NT2/D1 (cell line): ENCODE measurements at places on chromosomes 3 and 15.

- no peak for DNase-seq
Observed at GRCh38 chr15:63834500-63835210, 907 bp upstream of the HERC1 start.

DNA sequence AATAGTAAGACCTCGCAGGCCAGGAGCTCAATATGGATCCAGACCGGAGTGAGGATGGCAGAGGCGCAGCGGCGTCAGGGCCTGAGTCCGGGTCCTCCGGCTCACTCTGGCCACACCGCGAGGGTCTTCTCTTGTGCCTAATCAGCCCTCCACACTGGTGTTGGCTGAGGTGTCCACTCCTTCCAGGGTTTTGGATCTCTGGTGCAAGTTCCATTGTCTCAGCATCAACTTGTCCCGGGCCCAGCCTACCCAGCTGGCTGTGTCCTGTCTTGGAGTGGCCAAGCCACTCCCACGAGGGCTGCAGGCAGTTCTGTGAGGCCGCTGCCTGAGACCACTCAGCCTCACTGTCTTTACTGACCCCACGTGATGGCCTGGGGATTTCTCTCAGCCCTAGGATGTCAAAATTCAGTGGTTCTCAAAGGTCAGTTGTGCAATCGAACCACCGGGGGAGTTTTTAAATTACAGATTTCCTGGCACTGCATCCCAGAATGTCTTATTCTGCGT, 12.6 kb upstream of the GOLGA6L7 start:
- DNase-seq = no peak

DNA sequence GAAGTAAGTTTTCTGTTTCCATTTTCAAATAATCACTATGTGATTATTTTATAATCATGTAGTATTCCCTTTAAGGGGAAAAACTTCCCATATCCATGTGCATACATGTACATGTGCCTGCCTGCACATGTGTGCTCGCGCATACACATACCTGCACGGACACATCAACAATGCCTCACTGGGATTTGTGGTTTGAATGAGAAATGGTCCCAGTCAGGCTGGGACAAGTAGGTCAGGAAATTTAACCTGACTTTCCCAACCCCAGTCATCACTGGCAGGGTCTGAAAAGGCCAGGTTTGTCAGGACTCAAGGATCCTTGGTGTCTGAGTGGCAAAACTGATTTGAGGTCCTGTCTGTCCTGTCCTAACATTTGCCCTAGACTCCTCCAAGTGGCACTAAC, 109.3 kb upstream of the MRPS22 start:
- no peak for DNase-seq

- DNase-seq = no peak
Observed at GRCh38 chr3:57840473-57840872, 84.4 kb downstream of the SLMAP start.

DNA sequence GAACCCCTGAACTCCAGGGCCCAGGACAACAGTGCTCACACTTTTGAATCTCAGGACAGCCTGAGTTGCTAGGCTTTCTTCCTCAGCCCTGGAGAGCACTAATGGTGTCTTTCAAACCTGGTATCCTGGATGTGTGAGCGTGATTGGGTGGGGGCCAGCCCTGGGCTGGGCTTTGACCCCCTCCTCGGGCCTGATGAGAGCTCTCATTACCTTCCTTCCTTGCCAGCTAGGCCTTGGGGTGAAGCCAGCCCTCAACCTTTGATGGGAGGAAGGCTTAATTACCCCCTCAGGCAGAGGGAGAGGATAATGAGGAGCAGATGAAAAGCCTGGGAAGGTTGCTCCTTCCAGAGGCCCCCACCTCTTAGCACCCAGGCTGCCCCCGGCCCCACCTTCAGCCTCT, 31.1 kb upstream of the INSYN1 start:
- no peak for DNase-seq

GRCh38 chr3:13150624-13151023, 77.4 kb upstream of the IQSEC1 start:
- no peak for DNase-seq

DNA sequence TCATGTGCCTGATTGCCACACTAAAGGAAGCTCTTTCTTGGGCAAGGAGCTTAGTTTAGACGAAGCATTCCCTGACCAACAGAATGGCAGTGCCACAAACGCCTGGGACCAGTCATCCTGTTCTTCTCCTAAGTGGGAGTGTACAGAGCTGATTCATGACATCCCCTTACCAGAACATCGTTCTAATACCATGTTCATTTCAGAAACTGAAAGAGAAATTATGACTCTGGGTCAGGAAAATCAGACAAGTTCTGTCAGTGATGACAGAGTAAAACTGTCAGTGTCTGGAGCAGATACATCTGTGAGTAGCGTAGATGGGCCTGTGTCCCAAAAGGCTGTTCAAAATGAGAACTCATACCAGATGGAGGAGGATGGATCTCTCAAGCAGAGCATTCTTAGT, 18.4 kb downstream of the SENP5 start:
- no peak for DNase-seq

DNA sequence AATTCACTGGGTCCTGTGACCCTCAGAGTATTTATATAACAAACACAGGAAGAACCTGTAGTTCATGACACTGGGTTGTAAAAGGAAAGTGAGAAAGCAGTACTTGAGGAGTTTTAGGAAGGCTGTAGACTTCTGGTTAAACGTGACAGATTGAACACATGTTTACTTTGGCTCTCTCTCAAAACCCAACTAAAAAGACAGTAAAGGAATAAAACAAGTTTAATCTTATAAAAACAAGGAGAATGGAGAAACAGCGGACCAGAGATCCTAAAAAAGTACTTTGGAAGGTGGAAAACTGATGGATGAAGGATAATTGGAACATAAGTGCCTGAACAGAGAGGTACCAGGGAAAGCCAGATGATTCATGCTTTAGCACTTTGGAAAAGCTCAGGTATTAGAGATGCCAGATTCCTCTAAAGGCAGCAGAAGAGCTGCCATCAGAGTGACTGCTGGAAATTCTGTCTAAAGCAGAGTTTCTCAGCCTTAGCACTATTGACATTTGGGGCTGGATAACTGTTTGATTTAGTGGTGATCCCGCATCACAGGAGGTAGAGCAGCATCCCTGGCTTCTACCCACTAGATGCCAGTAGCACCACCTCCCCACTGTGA, 182.9 kb upstream of the RORA start:
- no peak for DNase-seq
